H4 (cell line): ENCODE measurements at places on chromosomes 11 and 22. TPM values are rescaled to one million over a fixed set of nuclear protein-coding genes. Genes with fewer than 3 reads are reported as not detected.

- peak; percentile 21 for DNase-seq
These were observed 697 bp downstream of the RNF169 start for GRCh38 chr11:74749127-74749964.

DNA sequence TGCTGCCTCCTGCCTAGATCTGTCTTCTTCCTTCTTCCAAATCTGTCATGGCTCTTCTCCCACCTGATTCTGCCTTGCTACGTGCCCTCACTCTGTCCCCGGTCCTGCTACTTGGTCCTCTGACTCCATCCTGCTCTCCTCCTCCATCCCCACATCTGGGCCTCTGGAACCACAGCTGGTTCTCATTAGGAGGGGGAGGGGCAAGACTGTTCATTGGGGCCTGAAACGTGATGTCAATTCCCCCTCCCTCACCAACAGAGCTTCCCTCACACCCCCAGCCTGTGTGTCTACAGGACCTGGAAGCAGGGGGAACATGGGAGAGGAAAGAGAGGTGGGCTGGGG lies 9.1 kb downstream of the DCHS1 start:
- DNase-seq, result no peak

Gene INS
- total RNA-seq, result not detected in 2 replicates

DNA sequence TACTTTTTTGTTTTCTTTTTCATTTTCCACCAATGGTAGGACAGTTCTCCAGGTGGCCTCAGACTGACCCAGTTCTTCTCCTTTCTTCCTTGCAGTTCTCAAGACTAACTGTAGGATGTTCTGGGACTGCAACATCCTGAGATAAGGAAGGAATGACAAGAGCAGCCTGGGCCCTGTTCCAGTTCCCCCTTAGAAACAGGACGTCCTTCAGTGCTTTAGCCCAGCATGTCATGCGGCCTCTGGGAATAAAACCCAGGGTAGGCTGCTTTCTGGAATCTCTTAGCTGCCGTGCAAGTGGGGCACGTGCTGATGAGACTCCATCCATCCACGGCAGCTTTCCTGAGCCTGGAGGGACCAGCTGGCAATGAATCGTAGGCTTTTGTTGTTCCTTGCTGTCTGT lies 24.0 kb upstream of the CADM1 start:
- no peak for DNase-seq

Gene KCNQ1OT1
- total RNA-seq, result 0.14 and 0.17 TPM in 2 replicates

DNA sequence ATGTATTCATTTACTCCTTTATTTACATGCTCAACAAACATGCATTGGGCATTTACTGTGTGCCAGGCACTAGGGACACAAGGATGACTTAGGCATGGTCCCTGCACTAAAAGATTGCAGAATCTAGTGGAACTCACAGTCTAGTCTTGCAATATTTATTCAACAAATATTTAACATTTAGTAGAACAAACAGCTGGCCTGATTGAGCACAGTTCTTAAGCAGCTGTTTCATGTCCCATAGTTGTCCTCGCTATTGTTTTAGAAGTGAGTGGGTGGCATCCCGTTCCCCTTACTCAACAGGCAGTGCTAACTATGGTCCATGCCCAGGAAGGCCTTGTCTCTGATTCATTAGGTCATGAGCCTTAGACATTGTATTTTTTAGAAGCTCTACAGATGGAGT lies 459.9 kb upstream of the CADM1 start:
- DNase-seq, result no peak

GRCh38 chr11:127677660-127678425 lies 677.3 kb upstream of the KIRREL3 start:
- no peak for DNase-seq

GRCh38 chr22:24236656-24237055 lies 8.2 kb downstream of the GGT5 start:
- DNase-seq, result no peak

- no peak for DNase-seq
These were observed 1.5 kb downstream of the MAPK11 start for GRCh38 chr22:50268655-50269113.

DNA sequence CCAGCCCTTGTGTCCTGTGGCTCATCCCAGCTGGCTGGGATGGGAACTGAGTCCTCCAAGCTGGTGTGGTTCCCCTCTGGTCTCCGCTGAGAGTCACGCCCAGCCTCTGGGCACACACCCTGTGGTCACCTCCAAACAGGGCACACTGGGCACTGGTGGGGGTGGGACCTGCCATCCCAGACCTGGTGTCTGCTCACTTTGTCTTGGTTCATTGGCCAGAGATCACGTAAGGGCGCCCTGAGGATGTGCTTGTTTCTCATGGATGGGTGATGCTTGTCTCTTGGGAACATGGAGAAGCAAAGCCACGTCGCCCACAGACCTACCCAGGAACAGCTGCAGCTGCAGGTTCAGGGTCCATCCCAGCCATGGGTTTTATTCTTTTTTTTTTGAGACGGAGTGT lies 43.1 kb downstream of the LRP5 start:
- DNase-seq, result no peak

DNA sequence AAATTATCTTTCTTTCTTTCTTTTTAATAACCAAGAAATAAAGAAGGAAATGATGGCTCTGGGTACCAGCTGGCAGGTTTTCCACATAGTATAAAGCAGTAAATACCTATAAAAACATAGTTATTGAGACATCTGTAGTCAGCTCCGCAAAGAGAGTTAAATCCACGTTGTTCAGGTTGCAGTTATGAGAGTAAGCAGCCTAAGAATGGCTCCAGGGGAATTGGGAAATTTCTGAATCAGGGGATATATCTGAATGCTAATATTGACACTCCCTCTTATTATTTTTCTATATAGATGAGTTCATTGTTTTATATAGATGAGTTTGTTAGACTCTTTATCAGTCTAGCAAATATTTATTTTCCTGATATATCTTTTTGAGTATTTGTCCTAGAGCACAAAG lies 322.0 kb upstream of the LRRC4C start:
- DNase-seq, result no peak

- DNase-seq, result no peak
These were observed 47.9 kb upstream of the TH start for GRCh38 chr11:2219318-2220017.

GRCh38 chr22:37101311-37102066 lies 8.0 kb downstream of the TMPRSS6 start:
- no peak for DNase-seq

Gene GAL3ST3
- not detected in 2 replicates for total RNA-seq

DNA sequence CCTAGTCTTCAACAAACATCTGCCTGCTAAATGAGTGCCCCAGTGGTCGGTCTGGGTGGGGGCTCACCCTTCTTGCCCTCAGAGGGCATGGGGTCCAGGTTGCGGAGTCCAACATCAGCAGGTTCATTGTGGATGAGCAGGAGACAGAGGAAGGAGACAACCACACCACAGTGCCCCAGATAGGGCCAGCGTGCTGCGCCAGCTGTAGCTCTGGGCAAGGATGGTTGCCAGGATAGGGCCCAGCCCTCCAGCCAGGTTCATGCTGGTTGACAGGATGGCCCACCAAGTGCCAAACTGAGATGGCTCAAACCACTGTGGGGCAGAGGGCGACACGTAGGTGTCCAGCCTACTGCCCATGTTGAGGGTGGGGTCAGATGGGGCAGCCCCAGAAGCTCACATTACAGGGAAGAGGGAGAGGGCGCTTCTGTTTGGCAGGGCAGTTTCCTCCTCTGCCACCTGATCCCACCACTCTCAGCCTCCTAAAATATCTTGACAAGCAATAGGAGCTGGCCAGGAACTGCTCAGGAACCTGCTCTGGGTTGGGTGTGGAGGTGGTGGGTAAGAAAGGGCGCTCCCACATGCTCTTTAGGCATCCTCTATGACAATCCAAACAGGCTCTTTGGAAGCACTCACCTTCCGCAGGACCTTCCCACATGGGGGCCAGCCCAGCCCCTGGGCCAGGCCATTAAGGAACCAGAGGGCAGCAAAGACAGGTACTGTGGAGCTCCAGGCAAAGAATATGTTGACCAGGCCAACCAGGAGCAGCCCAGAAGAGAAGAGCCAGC lies 2.9 kb downstream of the SLC37A4 start:
- DNase-seq, result no peak

GRCh38 chr11:29527391-29527936 lies 489.4 kb downstream of the KCNA4 start:
- DNase-seq, result peak; percentile 81

Gene HIPK3
- 36.5 and 37.5 TPM in 2 replicates for total RNA-seq

Gene SLC22A8
- total RNA-seq, result not detected in 2 replicates

- DNase-seq, result no peak
These were observed 2.8 kb downstream of the ROBO4 start for GRCh38 chr11:124894606-124895430.

Gene SLC22A25
- not detected in 2 replicates for total RNA-seq

- no peak for DNase-seq
These were observed 60.8 kb downstream of the PDE2A start for GRCh38 chr11:72613450-72613849.

Gene E2F8
- total RNA-seq, result 4.0 and 7.7 TPM in 2 replicates

GRCh38 chr11:19604679-19605375 lies 107.8 kb upstream of the NAV2 start:
- no peak for DNase-seq

- DNase-seq, result no peak
These were observed 13.0 kb downstream of the SLC5A12 start for GRCh38 chr11:26708736-26709456.

- DNase-seq, result no peak
These were observed 35.0 kb downstream of the RNF141 start for GRCh38 chr11:10506008-10506370.

Gene RIBC2
- total RNA-seq, result not detected in 2 replicates

DNA sequence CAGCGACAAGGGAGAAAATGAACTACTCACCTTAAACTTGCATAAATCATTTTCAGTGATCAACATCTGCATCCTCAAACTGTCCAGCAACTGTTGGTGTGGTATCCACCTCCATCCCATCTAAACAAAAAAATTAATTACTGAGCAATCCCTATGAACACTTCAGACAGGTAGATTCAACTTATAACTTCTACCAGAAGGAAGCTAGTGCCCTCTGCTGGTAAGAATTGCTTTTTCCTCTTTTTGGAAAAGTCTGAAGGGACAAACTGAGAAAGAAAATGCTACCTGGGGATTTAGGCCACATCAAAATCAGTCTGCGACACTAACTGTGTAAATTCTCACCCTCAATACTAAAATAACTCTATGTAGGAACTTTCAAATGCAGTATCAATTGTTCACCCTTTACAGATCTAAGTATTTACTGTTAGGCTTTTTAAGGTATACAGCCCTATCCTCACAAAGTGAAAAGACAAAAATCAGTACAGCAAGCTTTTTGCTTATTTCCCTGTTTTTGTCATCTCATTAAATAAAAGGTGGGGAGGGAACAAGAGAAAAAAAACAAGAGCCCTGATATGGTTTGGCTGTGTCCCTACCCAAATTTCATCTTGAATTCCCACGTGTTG lies 17.9 kb downstream of the CLNS1A start:
- peak; percentile 14 for DNase-seq

DNA sequence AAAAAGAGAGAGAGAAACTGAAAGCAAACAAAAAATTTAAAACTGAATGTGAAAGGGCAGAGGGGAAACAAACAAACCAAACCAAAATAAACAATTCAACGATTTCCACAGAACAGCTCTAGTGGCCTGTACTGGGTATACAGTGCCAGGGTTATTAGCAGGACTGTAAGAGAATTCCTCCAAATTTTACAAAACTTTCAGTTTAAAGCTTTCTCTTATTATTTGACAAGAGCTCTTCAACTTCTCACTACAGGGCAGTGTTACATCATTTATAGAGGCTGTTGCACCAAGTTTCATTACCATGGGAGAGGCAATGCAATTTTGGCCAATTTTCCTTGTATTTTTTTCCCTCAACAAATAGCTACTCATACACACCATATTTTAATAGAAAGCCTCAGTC lies 44.3 kb upstream of the CLPB start:
- no peak for DNase-seq

Gene ANGPTL5
- total RNA-seq, result not detected in 2 replicates

Gene C11orf86
- not detected in 2 replicates for total RNA-seq
